ENCODE measurements at places on chromosomes 1 and 21. TPM values are rescaled to one million over a fixed set of nuclear protein-coding genes. Genes with fewer than 3 reads are reported as not detected.

LIN28A gene
- not detected for total RNA-seq

DNASE2B gene
- total RNA-seq = not detected

GRCh38 chr1:98369463-98369862, 292.1 kb upstream of the SNX7 start:
- no peak for DNase-seq

- no peak for DNase-seq
Measured at GRCh38 chr1:183696981-183697380, 43.9 kb upstream of the APOBEC4 start.

GRCh38 chr1:171265686-171266085, 17.4 kb downstream of the FMO1 start:
- DNase-seq = no peak

DNA sequence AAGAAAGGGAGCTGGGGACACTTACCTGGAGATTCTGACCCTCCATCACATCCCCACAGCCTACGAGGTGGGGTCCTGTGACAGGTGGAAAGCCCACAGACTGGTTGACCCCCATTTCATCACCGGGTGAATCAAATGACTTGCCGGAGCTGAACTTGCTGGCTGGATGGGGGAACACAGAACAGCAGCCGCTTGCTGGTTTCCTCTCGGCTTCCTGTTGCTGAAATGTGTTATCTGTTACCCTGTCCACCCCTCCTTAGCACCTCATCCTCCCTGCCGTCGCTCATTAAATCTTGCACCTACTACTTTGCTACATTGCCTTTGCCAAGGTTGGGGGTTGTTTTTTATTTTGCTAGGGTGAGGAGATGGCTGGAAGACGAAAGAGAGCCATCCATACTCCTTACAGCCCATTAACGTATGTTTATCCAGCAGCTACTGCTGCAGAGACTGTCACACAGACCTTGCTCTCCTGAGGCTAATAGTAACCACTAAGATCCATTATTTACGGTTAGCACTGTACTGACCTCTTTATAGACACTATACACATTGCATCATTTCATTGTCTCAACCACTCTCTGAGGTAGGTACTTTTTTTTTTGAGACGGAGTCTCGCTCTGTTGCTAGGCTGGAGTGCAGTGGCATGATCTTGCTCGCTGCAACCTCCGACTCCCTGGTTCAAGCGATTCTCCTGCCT, 7.0 kb downstream of the PAFAH2 start:
- DNase-seq = no peak

GRCh38 chr21:41768437-41769042, 1.7 kb upstream of the RIPK4 start:
- no peak for DNase-seq

- DNase-seq = no peak
Measured at GRCh38 chr1:220370041-220370700, 97.9 kb upstream of the RAB3GAP2 start.

GRCh38 chr1:163315773-163316374, 5.9 kb upstream of the NUF2 start:
- no peak for DNase-seq

DNA sequence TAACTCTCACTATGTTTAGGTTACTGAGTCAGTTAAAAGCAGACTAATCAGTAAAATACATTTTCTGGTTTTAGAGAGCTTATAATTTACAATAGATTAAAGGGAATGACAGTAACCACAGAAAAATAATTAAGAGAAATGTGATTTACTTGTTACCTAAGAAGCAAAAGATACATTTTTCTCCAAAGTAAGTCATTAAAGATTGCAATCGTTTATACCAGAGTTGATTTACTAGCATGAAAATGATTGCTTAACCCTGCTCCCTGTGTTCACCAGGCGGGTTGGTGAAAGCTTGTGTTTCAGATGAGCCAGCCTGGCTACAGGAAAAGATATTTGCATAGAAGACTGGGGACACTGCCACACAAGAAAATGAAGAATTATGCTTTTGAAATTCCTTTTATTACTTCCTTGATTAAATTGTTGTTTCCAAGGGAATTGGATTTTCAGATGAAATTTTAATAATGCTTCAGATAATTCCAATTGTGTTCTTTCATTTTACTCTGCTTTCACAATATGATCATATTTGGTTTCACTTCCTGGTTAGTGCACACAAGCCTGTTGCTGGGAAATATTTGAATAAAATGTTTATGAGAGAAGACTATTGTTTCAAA, 27.9 kb downstream of the LRRC8B start:
- DNase-seq = no peak
